ENCODE measurements at places on chromosomes 3 and 15. TPM values are rescaled to one million over a fixed set of nuclear protein-coding genes. Genes with fewer than 3 reads are reported as not detected.
A peak's percentile ranks its signal among the peaks of the same experiment; 100 is the strongest.

The CLSTN2 gene
- 1.3 TPM for polyA plus RNA-seq

The RTP3 gene
- not detected for polyA plus RNA-seq

The MYLK gene
- polyA plus RNA-seq: 918 TPM

GRCh38 chr3:89239774-89240173, 132.4 kb downstream of the EPHA3 start:
- DNase-seq: no peak

GRCh38 chr3:183566880-183567279, 11.4 kb upstream of the KLHL6 start:
- DNase-seq: no peak

DNA sequence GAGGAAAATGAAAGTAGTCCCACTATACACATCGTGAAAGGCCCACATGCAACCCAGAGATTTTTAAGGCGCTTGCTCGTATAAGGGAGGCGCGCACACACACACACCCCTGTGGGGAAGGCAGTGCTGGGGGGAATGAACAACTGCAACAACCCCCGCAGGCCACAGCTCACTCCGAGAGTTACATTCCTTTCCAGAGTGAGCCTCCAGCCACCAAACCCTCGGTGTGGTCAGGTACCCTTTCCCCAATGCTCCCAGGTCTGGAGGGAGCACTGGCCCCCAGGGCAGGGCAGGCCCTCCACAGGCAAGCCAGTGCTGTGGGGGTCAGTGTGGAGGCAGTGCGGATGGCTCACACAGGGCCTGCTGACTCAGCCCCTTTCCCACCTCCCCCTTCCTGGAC, 115.6 kb downstream of the OCA2 start:
- no peak for DNase-seq

GRCh38 chr15:62492900-62493299, 327.8 kb upstream of the C2CD4B start:
- no peak for DNase-seq

DNA sequence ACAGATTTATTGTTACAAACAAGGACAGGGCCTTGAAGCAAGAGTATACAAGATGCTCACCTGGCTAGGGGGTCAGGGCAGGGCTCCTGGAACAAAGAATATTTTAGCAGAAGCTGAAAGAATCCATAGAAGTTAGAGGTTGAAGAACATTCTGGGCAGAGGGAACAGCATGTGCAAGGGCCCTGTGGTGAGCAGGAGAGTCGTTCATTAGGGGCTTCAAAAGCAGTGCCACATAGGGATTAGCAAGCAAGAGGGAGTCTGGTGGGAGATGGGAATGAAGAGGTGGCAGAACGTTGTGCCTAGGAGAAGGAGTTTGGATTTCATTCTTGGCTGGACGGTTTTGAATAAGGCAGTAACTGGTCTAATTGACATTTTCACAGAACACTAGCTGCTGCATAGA, 22.9 kb downstream of the DNAJB8 start:
- DNase-seq: no peak

DNA sequence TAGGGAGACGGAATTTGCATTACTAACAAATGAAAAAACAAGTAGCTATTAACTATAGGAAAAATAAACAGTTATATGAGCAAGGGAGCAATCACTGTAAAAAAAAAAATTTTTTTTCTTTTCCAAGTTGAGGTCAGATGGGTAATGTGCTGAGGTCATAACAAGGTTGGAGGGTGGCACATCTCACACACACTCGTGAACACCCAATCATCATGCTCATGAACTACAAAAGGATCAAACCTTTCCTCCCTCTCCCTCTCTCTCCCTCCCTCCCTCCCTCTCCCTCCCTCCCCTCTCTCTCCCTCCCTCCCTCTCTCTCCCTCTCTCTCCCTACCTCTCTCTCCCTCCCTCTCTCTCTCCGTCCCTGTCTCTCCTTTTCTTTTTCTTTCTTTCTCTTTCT, 97.9 kb upstream of the CGNL1 start:
- no peak for DNase-seq

- no peak for DNase-seq
These were observed 48.9 kb downstream of the GLDN start for GRCh38 chr15:51390241-51390965.

DNA sequence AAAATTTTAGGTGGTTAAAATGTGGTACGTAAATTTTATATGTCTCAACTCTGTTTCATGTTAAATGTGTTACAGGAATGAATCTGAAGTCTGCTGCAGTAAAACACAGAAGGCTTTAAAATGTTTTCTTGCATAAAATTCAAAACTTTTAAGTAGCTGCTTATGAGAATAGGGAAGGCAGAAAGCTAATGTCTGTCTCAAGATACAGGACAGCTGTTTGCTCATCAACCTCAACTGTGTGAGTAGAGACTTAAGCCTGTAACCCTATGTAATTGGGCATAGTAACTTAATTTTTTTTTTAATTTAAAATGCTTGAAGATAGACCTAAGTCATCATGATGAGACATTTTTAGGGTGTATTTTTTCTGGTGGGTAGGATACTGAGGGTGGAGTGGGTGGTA, 38.9 kb downstream of the ZFAND6 start:
- DNase-seq: no peak

DNA sequence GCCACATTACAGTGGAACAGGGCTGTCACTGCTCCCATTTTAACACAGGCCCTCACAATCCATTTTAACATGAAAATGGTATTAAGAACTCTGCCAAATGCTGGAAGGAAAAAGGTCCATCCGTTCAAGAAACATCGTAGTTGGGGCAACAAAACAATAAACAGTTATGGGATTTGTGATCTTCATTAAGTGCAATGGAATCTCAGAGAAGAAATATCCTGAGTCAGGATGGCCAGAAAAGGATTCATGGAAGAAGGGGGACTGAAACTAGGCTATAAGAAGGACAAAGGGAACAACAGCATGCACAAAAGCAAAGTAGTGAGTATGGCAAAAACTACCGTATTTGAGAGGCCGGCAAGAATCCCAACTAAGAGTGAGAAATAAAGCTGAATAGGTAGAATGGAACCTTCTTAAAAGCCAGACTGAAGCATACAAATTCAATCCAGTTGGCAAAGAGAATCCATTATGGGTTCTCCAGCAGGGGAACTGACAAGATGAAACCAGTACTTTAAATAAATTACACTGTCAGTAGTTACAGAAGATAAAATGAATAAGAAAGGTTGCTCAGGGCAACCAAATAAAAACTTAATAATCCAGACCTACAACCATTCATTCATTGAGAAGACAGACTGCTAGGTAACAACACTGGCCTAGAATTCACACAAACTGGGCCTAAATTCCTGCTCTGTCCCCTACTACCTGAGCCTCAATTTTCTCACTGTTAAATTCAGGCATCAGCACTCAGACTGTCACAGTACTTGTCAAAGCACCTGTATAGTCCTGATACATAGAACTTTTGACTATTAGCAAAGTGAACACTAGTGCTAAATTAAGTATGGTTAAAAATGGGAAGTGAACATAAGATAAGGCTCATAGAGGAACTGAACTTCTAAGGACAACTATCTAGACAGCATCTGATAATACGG, 6.3 kb downstream of the TBL1XR1 start:
- DNase-seq: peak; percentile 40

DNA sequence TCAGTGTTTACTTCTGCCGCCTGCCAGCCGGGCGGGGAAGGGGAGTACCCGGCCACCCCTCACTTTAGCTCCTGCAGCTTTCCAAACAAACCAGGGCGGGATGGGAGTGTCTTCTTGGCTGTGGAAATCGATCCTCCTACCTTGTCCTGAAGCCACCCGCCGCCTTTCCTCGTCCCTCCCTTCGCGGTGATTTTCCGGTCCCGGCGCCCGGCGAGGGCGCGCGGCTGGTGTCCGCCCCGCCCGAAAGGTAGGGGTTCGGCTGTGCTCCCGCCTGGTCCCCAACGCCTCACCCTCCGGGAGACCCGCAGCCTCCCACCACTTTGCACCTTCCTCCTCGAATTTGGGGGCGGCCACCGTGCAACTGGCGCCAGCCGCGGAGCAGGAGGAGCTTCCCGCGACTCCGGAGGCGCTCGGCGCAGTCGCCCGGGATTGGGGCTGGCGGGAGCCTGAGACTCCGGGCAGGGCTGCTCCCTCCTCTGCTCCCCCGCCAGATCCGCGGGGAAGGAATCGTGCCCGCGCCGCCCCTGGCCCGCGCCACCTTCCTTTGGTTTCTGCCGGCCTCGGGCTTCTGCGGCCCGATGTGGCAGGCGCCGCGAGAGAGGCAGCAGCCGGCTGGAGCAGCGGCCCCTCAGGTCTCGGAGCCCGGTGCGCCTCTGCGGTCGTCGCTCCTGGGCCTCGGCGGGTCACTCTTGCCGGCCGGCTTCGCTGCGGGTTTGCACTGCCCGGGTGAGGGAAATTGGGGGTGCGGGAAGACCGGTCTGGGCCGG, 30.7 kb upstream of the ST3GAL6 start:
- DNase-seq: no peak

DNA sequence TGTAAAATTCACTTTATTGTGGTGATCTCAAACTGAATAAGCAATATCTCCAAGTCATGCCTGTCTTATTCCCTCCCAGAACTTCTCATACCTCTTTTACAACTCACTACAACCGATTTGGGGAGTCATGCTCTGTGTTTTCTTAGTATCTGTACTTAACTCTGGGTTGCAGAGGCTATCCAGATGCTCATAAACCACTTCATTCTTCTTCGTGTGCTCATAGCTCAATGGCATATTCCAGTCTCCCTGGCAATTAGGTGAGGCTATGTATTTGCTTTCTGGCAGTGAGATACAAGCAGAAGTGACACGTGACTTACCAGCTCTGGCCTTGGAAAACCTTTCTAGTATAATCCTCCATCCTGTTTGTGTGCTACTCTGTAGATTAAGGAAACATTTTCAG, 360.9 kb downstream of the ZNF385D start:
- peak; percentile 98 for DNase-seq

- DNase-seq: no peak
These were observed 1.1 kb upstream of the FAM3D start for GRCh38 chr3:58667704-58668103.

- no peak for DNase-seq
These were observed 308.5 kb upstream of the MDFIC2 start for GRCh38 chr3:70620956-70621355.

DNA sequence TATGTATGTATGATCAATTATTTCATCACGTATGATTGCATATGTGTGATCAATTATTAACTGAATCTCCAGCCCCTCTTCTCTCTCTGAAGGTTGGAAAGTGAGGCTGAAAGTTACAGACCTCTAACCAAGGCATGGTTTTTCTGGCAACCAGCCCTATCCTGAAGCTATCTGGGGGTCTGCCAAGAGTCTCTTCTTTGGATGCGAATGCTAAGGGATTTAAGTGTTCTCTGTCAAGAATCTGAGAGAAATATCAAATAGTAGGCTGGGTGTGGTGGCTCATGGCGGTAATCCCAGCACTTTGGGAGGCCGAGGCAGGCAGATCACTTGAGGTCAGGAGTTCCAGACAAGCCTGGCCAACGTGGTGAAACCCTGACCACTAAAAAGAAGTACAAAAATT, 8.1 kb downstream of the NKTR start:
- DNase-seq: peak; percentile 40

DNA sequence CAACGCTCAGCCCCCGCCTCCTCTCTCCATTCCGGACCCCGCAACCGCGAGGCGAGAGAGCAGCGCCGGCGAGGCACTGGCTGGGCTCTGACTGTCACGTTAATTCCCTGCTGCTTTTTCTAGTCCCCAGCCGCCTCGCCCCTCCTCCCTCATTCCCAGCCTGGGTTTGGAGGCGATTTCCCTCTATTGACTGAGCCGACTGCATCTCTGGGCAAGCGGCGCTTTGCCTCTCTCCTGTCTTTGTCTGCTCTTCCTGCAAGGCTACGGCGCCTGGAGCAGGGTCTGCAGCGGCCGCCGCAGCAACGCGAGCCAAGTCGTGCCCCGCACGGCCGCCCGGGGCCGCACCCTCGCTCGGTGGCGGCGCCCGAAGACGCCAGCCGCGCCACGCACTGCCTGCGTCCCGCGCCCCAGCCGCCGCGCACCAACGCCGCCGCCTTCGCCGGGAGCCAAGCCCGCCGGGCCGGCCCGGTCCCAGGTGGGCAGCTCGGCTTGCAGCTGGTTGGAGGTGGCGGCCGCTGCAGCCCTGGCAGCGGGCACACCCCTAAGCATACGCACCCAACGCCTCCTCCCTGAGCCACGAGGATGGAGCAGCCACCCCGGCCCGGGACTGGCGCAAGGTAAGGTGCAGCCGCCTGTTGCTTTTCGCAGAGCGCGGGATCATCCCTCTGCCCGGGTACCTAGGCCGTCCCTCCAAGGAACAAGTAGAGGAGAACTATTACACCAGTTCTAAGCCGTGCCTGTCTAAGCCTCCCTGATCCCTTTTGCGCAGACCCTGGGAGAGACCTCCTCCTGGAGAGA, at the start of gene LRRC3B:
TSS of gene LRRC3B (plus strand) at position 152 of the 798 bp plus-strand sequence. CDS start 86,901 bp downstream, outside the sequence.
- no peak for DNase-seq

DNA sequence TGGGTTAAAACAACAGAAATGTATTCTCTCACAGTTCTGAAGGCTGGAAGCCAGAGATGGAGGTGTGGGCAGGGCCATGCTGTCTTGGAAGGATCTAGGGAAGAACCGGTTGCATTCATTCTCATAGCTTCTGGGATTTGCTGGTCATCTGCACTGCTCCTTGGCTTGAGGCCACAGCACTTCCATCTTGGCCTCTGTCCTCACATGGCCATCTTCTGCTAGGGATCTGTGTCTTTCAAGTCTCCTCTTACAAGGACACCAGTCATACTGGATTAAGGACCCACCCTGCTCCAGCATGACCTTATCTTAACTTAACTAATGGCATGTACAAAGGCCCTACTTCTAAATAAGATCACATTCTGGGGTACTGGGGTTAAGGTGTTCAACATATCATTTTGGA, 47.7 kb downstream of the RPLP1 start:
- no peak for DNase-seq

DNA sequence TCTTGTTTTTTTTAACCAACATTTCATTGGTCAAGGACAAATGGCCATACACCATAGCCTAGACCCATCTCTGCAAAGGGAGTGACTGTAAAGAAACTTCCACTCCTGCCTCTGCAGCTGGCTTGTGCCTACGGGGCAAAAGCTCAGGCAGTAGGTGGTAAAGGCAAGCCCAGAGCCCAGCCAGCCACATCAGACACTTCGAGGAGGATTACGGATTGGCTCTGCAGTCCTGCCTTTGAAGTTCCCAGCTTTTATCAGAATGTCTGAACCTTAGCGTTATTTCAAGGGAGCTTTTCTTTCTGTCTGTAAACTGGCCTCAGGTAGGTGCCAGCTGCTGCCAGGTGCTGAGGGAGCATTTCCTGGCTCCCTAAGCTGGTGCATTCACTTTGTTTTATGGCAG, 15.6 kb downstream of the ZNF710 start:
- no peak for DNase-seq

DNA sequence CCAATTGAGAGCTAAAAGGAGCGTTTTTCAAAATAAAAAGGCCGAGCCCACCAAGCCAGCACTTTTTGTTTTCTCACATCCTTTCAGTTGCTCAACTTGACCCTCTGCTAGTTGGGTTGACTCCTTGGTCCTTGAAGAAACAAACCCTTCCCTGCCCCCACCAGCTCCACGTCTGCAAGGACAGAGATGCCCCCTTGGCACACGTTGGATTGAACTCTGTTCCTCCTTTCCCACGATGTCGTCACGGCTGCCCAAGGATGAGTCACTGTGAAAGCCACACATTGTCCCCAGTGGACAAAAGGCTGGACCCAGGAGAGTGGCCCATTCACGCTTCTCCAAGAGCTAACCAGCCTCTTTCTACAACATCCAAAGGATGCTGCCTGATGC, 43.0 kb upstream of the SPATA12 start:
- DNase-seq: peak; percentile 65

Measured in fibroblast of lung (primary cell).